Cerebellar nuclear complex (tissue), 1 donor: ENCODE measurements at places on chromosomes 6 and 20.

DNA sequence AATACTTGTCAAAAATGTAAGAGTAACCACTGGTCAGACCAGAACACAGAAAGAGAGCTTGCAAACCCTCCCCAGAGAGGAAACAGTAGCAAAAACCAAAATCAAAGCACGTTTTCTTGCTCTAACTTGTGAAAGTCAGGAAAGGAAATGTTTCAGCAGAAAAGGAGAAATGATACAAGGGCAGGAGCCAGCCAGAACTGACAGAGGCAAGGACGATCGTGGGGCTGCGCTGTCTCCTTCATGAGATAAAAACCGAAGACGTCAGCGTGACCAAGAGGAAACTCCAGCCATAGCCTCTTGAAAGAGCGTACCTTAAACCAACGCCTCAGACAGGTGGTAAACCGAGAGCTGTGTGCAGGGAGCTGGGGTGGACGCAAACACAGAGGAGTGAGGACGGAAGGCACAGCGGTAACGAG lies 27.5 kb downstream of the LAMA5 start:
- no peak for DNase-seq

DNA sequence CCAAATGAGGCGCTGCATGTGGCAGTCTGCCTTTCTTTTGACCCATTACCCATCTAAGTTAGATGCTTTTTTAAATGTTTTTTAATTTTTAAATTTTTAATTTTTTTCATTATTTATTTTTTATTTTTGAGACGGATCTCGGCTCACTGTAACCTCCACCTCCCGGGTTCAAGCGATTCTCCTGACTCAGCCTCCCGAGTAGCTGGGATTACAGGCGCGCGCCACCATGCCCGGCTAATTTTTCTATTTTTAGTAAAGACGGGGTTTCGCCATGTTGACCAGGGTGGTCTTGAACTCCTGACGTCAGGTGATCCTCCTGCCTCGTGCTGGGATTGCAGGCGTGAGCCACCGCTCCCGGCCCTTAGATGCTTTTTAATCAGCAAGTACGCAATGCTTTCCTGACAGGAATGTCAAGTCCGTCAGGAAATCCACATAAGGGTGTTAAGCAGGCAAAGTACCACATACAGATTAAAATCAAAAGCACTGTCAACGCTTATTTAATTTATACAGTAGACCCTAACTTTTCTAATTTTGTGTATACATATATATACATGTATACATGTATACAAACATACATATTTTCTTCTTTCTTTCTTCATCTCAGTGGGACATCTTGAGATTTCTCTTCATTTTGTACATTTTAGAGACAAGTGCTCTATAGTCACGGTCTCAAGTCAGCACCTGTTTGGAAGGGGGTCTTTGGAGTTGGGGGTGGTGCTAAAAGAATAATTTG lies 995 bp upstream of the GSTA4 start:
- DNase-seq, result peak; percentile 20

DNA sequence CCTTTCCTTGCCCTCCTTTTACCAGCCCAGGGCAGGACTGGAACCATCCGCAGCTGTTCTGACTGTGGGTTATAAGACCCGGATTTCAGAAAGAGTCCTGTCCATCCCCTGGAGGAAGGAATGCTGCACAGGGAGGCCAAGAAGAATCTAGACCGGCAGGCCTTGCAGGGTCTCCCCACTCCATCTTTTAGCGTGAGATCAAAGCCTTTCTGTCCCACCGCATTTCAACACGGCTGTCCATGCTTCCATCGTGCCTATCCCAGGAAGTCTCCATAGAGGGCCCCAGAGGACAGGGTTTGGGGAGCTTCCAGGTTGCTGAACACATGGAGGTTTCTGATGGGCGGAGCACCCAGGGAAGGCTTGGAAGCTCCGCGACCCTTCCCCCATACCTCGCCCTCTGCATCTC lies 79.3 kb upstream of the AGPAT4 start:
- DNase-seq, result no peak

DNA sequence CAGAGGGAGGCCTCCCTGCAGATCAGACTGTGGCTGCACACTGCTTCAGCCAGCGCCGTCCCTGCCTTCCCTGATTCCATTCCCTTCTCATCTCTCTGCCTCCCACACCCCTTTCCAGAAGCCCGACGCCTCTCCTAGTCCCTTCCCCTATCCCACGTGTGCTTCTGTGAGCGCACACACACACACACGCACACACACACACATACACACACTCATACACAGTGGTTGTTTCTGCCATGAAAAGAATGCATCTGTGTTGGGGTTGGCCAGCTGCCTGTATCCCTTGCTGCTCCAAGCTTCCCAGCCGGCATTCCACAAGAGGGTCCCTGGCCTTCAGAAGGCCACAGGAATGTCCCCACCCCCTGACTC lies 51.7 kb downstream of the MOCS1 start:
- DNase-seq, result no peak

GRCh38 chr6:76790881-76791280 lies 672.4 kb downstream of the HTR1B start:
- no peak for DNase-seq

DNA sequence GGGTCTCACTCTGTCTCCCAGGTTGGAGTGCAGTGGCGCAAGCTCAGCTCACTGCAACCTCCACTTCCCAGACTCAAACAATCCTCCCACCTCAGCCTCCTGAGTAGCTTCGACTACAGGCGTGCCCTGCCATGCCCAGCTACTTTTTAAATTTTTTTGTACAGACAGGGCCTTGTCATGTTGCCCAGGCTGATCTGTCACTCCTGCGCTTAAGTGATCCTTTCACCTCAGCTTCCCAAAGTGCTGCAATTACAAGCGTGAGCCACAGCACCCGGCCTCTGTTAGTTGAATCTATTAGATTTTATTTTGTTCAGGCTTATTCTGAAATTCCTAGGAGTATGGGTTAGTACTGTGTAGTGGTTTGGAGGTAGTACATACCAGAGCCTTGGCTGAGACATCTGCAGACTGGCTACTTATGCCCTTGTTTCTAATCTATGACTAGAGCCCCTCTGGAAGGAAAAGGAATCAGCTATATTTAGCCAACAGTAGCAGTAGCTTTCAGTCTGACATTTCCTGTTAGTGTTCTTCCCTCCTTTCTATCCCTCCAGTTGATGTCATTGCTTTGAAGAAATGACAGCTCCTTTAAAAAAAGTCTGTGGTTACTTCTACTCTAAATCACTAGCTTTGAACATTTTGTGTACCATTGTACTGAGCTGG lies 74.4 kb downstream of the ITCH start:
- DNase-seq, result no peak

GRCh38 chr20:48209102-48209501 lies 423.8 kb upstream of the SULF2 start:
- DNase-seq, result no peak

DNA sequence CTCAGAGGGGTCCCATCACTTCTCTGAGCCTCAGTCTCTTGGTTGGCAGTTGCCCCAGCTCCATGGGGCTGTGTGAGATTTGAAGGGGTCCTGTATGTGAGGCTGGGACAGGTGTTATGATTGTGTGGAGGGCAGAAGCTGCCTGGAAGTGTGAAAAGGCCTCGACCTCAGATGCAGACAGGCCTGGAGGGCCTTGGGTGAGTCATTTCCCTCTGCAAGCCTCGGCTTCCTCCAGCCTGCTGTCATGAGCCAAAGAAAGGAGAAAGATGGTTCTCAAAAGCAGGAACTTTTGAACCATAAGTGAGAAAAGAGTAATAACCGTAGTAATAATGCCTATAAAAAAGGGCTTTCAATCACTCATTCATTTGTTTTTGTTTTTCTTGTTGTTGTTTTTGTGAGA lies 37.5 kb downstream of the SNAI1 start:
- DNase-seq, result no peak

DNA sequence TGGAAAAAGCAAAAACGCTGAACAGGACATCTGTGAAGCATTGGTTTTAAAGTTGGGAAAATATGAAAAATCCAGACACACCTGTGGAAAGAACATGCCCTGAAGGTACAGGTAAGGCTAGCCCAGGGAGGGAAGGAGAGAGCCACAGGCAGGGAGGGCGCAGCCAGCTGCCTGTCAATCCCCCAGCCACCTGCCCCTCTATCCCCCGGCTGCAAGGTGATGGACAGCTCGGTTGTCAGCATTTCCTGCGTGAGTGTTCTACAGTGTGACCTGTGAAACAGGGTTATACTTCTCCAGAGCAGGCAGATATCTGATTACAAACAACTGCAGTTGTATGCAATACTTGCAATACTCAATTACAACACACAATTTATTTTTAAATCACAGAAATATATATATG lies 358.1 kb downstream of the SMOC2 start:
- DNase-seq, result no peak

DNA sequence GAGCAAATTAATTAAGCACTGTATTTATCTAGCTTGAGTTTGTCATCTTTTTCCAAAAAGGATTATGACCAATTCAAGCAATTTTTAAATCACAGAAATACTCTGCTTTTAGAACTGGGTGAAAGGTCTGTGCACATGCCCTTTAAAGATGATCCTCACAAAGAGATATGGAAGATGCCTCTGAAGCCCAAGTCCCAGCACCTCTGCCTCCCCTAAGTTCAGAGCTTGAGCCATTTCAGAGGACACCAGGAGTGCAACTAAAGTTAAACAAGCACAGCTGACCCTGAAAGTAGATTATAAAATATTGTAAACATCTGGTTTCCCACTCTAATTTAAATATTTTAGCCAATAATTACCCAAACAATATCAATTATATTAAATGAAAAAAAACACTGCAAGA lies 139.5 kb upstream of the BEND6 start:
- no peak for DNase-seq

- DNase-seq, result no peak
Measured at GRCh38 chr6:145349950-145350510, 385.3 kb downstream of the EPM2A start.

DNA sequence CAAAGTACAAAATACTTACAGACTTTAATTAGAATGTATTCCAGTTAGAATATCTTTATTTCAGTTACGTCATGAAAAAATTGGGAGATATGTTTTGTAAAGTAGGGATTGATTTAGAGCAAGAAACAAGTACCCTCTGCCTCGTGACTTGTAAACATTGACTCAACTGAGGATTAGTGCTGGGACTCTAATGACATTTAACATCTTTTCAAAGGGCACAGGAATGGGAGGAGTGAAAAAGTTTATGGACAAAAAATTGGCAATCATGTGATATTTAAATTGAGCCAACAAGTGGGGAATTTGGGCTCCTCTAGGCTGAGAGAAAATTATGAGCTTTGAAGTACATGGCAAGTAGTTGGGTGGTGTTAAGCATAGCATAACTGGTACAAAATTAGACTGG lies 25.3 kb downstream of the NKX2-4 start:
- DNase-seq, result no peak

DNA sequence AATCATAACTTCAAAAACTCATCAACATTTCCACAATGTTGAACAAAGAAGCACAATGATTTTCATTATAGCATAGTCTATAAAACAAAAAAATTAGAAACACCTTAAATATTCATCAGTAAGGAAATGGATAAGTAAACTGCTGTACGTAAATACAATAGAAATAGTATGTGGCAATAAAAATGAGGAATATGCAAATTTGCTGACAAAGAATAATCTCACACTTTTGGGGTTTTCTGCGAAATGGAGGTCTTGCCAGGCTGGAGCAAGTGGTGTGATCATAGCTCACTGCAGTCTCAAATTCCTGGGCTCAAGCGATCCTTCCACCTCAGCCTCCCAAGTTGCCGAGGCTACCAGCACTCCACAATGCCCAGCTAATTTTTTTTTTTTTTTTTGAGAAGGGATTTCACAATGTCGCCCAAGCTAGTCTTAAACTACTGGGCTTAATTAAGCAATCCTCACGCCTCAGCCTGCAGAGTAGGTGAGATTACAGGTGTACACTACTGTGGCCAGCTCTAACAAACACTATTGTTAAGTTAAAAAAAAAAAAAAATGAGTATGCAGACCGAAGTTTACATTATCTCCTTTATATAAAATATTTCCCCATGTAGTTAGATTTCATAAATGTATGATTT lies 58.8 kb upstream of the SMIM28 start:
- no peak for DNase-seq

DNA sequence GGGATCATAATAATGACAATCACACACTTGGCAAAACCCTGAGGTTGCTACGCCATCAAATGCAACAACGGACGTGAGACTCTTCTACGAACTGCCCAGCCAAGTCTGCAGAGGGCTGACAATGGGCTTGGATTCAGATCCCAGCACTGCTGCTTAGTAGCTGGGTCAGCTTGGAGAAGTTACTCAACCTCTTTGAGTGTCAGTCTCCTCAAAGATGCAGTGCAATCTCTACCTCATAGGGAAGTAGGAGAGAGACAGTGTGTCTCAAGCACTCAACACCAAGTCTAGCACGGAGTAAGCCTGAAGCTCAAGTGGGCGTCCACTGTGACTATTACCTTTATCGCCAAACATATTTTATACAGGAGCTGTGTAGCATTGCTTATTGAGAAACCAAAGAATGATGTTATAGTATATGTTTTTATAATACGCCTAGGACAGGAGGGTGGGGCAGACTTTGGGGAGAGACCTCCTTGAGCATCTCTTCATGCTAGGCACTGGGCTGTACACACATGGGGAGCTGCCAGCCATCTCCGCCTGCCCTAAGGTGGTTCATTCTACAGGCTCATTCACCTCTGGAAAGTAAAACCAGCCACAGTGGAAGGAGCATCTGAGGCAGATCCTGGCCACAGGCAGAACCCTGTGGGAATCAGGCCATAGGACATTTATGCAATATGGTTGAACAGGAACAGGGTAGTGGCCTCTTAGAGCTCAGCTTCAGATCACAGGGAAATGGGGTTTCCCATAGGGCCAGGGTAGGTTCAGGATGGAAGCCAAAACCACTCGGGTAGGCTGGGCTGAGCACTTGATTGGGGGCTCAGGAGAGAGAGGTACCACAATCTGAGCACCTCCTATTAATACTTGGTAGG lies 160.2 kb downstream of the MRPL14 start:
- DNase-seq, result no peak

DNA sequence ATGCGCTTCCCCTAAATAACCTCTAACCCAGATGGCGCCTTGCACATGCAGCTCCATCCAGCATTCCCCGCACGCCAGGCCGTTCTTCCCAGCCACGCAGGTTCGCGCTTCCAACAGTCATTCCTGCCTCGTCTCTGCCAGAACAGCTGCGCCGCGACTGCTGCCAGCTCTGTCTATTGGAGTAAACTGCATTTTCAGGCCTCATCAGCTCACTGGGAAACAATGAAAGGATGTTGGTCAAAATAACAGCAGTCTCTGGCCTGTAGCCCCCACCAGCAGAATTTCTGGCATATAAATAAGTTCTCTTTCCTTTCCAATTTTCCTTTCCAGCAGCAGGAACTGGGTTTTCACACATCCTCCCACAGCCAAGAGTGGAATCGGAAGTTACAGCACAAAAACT lies 14.6 kb downstream of the NRSN1 start:
- DNase-seq, result no peak

DNA sequence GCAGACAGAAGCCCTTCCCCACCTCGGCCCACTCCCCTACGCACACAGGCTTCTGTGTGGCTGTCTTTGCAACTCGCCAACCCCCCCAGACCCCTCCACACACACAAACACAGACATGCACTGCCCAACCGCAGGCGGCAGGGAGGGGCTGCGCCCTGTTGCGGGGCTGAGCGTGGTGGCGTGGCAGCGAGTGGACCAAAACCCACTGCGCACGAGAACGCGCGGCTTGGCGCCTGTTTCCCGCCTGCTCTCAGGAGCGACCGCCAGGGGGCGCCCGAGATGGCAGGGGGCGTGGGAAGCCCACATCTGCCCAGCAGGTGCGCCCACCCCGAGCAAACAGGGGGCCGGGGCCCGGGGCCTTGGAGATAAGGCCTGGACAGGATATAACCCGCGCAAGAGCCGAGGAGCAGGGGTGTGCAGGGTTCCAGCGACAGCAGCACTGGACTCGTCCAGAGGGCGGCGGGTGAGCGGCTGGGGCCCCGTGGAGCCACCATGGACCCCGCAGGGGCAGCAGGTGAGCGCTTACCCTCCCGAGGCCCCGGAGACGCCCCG lies at the start of gene RBPJL:
Gene RBPJL, plus strand, starts transcription at position 410 of the 552 bp plus-strand sequence. Its CDS starts 83 bp downstream, at position 493.
- no peak for DNase-seq

- DNase-seq, result no peak
Measured at GRCh38 chr20:5586720-5587119, 163.5 kb upstream of the SHLD1 start.
